AG08396 (cell line): ENCODE measurements at places on chromosomes 3 and 15.

GRCh38 chr3:150610785-150611184 lies 7.7 kb downstream of the SELENOT start:
- DNase-seq, result no peak

GRCh38 chr3:31241533-31241932 lies 291.2 kb upstream of the STT3B start:
- DNase-seq, result no peak

GRCh38 chr3:96959901-96960641 lies 145.7 kb downstream of the EPHA6 start:
- DNase-seq, result no peak

DNA sequence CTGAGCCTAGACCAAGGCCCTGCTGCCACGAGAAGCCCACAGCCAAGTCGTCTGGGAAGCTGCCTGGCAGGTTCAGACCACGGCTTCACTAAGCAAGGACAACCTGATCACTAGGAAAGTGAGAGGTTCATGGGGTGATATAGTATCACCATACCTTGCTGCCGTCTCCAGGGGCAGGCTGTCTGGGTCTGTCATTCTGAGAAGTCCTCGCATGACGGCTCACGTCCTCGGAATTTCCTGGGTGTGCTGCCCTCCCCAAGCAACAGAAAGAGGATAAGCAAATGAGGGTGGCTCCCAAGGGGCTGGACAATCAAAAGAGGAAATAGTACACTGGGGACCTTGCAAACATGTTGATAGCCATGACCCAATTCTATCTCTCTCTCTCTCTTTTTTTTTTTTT lies 207.4 kb upstream of the IGF1R start:
- DNase-seq, result no peak

DNA sequence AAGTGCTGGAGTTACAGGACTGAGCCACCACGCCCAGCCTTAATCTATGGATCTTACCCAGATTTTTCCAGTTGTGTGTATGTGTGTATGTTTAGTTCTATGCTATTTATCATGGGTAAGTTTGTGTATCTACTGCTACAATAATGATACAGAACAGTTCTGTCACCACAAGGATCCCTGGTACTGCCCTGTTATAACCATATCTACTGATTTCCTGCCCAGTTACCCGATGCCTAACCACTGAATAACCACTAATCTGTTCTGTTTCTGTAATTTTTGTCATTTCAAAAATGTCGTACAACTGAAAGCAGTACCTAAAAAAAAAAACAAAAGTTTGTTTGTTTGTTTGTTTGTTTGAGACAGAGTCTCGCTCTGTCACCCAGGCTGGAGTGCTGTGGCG lies 123.7 kb upstream of the RAP2B start:
- DNase-seq, result no peak

DNA sequence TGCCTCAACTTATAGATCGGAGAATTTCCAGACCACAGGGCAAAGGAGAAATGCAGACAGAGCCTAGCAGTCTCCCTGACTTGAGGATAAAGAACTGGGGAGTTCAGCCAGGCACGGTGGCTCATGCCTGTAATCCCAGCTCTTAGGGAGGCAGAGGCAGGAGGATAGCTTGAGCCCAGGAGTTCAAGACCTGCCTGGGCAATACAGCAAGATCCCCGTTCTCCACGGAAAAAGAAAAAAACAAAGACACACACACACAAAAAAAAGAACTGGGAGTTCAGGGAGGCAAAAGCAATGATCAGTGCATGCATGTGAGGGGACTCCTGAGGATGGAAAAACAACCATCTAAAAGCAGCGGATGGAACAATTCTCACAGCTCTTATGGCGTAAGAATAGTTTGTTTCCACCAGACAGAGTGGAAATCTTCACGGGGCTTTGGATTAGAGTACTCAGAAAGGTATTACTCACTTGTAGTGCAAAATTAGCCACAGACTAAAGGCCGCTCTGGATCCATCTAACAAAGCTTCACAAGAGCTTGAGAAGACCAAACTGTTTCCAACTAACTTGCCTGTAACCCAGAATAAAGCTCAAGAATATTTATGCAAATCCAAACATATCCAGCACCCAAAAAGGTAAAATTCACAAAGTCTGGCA lies 16.3 kb downstream of the SEC11A start:
- DNase-seq, result no peak

DNA sequence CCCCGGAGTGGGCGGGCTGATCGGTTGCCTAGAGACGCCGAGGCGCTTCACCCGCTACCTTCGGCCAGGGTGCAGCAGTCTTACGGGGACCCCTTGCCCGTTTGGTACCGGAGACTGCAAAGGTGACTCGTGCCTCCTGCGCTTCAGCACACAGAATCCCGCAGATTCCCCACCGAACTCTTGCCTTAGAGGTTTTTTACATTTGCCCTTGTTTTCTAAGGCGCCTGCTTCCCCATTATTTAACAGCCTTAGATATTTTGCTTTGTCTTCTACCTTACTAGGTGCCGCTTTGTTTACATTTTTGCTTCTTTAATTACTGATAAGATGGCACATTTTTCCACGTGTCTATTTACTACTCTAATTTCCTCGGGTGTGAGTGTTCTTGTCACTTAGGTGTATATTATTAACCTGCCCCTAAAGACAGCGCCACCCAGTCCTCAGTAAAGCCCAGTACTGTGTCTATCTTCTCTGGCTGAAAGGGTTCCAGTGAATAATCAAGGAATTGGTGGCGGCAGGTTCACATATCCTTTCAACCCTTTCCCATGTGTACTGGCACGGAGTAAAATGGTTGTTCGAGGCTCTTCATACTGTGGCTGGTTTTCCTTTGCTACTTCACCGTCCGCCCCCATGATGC lies 573 bp upstream of the CEP152 start:
- DNase-seq, result no peak

GRCh38 chr15:95684693-95685115 lies 645.8 kb upstream of the NR2F2 start:
- peak; percentile 48 for DNase-seq

DNA sequence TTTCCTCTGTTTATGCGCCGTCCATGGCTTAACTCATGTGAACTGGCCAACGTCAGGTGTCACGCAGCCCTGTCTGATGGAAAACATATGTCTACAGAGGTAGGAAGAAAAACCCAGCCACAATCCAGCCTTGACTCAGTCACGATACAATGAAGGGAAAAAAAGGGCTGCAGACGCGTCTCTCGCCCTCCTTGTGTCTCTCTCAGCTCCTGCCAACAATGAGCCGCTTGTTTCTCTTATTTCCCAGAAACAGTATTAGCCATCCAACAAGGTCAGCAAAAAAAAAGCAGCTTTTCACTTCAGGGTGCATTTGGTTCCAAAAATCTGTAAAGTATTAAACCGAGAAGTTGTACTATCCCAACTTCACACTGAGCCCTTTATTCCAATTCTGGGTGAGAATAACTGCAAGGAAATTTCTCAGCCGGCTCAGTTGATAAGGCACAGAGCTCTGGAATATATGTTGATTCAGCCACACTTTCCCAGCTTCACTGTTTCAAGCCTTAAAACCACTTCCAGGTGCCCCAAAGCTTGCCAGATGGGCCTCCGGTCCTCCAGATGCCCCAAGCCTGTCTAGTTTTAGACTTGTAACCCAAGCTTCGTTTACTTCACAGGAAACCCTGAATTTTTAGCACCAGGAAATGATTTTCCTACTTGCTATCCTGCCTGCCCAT lies 79.4 kb downstream of the TM4SF4 start:
- DNase-seq, result no peak

GRCh38 chr3:139982404-139982803 lies 47.4 kb downstream of the CLSTN2 start:
- DNase-seq, result no peak

GRCh38 chr15:79844221-79844620 lies 52.6 kb downstream of the MTHFS start:
- DNase-seq, result no peak

DNA sequence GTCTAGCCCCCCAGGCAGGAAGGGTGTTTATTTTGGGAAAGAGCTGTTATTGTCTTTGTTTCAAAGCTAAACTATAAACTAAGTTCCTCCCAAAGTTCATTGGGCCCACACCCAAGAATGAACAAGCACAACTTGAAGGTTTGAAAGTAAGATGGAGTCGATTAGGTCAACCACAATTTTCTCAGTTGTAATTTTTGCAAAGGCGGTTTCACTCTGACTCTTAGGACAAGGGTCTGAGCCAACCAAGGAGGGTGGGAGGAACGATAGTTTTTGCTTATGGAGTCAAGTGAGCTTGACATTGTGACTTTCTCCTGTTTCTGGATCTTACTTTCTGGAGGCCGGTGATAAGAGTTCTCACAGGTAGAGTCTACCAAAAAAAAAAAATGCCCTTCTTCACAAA lies 5.8 kb upstream of the ZNF770 start:
- DNase-seq, result no peak

- peak; percentile 41 for DNase-seq
Measured at GRCh38 chr15:50358845-50359244, 3.8 kb upstream of the GABPB1 start.

DNA sequence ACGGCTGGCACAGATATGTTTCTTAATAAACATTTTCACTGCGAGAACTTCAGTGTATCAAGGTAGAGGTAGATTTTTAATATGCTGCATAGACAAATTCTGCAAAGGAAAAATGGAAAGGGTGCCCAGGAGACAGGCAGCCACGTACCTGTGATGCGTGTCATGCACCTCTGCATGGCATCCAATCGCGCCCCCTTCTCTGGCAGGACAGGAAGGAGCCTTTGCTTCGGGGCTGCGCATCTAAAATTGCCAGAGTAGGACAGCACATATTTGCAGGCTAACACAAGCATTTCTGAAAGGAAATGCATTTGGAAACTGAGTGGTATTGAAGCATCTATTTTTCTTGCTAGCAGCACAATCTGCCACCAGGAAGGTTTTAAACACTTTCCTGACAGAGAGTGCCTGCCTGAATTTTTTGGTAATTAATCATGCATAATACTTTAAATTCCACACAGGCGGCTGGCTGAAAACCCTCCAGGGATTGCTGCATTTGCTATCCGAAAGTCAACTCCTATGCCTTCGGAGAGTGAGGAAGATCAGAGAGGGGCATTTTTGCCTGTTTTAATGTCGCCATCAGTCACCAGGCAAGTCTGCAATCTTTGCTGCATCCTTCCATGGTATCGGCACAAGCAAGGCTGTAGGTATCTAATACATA lies 165.1 kb upstream of the ATP10A start:
- DNase-seq, result peak; percentile 27

GRCh38 chr15:41501931-41502794 lies 8.5 kb downstream of the ITPKA start:
- peak; percentile 37 for DNase-seq

GRCh38 chr3:33141006-33141405 lies 27.2 kb downstream of the CRTAP start:
- no peak for DNase-seq

GRCh38 chr3:34758630-34759261 lies 880.6 kb upstream of the ARPP21 start:
- no peak for DNase-seq

DNA sequence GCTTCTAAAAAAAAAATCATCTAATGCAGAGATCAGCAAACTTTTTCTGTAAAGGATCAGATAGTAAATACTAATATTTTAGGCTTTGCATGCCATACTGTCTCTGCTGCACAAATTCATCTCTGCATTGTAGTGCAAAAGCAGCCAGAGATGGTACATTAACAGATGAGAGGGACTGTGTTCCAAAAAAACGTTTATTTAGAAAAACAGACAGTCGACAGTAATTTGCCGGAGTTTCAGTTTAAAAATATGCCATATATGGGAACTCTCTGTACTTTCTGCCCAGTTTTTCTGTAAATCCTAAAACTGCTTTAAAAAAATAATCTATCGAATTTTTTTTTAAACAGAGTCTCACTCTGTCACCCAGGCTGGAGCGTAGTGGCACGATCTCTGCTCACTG lies 14.3 kb downstream of the MINDY2 start:
- no peak for DNase-seq

DNA sequence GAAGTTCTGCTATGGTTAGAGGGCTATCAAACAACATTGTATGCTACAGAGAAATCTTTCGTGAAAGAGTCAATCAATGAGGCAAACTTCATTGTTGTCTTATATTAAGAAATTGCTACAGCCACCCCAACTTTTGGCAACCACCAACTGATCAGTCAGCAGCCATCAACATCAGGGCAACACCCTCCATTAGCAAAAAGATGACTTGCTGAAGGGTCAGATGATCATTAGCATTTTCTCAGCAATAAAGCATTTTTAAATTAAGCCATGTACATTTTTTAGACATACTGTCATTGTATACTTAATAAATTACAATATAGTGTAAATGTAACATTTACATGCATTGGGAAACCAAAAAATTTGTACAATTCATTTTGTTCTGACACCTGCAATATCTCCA lies 53.1 kb downstream of the LYZL4 start:
- no peak for DNase-seq

- DNase-seq, result no peak
Measured at GRCh38 chr3:47854267-47854666, 51.3 kb downstream of the DHX30 start.

DNA sequence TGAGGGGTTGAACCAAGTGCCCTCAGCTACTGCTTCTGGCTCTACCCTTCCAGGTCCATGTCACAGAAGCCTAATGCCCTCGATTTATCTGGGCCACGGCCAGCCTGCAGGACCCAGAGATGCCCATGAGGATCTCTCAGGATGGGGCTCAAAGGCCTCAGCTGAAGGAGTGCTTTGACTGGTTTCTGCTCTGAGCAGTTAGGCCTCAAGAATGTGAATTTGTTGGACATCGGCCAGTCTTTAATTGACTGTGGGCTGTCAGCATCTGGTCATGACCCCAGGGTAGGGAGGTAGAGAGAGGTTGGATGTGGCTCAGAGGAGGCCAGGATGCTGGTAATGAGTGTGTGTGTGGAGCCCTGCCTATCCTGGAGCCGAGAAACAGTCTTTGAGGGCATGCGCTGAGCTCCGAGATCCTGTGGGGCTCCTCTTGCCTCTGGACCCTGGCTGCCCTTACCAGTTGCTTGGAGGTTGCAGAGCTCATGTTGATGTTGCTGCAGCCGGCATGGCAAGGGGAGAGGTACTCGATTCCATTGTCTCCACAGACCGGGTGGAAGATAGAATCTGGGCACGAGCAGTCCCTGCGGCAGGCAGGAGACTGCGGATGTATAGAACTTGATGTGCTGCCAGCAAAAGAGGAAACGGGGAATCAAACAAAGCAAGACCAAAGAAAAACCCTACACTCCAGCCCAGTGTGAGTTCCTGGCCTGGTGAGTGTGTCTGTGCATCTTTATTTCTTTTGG lies 49.1 kb upstream of the RAB6B start:
- DNase-seq, result peak; percentile 31

DNA sequence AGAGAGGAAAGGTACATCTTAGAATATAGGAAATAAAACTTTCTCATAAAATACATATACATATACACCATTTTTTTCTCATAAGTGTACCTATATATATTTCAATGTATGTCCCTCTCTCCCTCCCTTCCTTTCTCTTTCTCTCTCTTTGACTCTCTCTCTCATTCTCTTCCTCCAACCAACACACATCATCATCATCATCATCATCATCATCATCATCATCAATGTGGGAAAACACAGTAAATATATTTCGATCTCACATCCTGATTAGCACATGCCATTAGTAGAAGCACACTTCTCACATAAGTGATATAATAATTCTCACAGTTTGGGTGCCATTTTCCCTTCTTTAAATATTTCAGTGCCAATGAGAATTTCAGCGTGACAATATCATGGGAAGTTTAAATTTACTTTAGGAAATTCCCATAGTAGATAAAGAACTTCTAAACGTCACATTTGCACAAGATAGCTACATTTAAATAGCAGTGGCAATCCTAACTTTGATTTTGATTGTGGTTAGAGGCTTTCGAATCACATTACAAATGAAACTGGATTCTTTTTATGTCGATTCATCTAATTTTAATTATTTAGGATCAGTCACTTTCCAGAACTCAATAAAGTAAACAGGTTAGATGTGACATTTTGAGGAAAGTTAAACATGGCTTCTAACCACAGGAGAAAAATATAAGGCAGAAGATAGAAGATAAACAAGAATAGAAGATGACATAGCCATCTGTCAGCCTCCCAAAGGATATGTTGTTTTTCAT lies 33.0 kb upstream of the ACTC1 start:
- DNase-seq, result no peak
